Stimulated activated CD8-positive, alpha-beta memory T cell treated with anti-CD3 and anti-CD28 coated beads, Interleukin-15, amount 100 ng/mL, for 24 hours (primary cell): ENCODE measurements at places on chromosomes 3 and 15.

DNA sequence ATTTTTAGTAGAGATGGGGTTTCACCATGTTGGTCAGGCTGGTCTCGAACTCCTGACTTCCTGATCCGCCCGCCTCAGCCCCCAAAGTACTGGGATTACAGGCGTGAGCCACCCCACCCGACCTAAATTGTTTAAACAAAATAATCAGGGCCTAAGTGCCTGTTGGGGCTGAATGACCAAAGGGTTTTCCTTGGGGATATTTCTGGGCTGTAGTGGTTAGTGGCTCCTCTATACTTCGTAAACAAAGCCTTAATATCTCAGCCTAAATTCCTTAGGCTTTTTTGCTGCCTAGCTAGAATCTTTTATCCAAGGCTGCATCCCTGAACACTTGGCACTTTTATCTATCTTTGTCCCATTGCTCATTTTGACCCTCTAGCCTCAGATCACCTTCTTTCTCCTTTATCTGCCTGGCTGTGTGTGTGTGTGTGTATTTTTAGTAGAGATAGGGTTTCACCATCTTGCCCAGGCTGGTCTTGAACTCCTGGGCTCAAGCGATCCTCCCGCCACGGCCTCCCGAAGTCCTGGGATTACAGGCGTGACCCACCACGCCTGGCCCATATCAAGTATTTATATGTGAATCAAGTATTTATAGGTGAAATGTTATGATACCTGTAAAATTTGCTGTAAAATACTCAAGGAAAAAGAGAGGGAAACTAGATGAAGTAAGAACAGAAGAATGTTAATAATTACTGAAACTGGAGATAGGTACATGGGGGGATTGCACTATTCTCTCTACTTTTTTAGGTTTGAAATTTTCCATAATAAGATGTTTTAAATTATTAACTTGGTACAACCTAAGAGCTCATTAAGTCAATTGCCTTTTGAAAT is 1.8 kb downstream of the NUSAP1 start:
- DNase-seq: no peak

GRCh38 chr3:72270072-72270681 is 485.2 kb upstream of the PROK2 start:
- DNase-seq: no peak

GRCh38 chr3:84442533-84442932 is 516.3 kb upstream of the CADM2 start:
- DNase-seq: no peak

- no peak for DNase-seq
Measured at GRCh38 chr3:164533275-164533674, 545.0 kb downstream of the SI start.

GRCh38 chr15:73540161-73540560 is 93.0 kb downstream of the NPTN start:
- DNase-seq: no peak

DNA sequence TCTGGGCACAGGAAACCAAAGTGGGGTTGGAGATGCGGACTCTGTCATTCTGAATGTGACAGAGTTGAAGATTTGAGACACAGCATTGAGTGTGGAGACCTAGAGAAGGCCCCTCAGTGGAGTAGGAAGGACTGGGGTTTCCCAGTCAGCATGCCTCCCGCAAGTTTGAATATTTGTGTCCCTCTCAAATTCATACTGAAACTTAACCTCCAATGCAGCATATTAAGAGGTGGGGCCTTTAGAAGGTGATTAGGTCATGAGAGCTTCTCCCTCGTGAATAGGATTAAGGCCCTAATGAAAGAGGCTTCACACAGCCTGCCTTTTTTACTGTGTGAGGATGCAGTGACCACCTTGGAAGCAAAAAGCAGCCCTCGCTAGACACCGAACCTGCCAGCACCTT is 8.0 kb downstream of the HDDC3 start:
- DNase-seq: no peak

DNA sequence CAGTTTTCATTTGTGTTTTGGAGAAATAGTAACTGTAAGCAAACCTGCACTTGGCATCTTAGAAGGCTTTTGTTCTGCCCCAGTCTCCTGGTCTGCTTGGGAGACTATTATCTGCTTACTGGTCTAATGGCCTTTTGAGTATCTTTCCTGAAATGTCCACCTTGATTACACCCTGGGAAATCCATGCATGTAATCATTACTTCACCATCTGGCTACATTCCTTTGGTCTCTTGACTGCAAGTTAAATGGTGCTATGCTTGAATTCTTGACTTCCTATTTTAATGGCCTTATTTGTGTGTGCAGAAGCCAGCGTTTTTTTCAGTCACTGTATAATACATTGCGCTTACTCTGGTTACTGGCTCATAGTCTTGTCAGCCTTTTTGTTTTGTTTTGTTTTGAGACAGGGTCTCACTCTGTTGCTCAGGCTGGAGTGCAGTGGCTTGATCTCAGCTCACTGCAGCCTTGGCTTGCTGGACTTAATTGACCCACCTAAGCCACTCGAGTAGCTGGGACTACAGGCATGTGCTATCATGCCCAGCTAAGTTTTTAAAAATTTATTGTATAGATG is 30.0 kb downstream of the CHD2 start:
- DNase-seq: no peak

DNA sequence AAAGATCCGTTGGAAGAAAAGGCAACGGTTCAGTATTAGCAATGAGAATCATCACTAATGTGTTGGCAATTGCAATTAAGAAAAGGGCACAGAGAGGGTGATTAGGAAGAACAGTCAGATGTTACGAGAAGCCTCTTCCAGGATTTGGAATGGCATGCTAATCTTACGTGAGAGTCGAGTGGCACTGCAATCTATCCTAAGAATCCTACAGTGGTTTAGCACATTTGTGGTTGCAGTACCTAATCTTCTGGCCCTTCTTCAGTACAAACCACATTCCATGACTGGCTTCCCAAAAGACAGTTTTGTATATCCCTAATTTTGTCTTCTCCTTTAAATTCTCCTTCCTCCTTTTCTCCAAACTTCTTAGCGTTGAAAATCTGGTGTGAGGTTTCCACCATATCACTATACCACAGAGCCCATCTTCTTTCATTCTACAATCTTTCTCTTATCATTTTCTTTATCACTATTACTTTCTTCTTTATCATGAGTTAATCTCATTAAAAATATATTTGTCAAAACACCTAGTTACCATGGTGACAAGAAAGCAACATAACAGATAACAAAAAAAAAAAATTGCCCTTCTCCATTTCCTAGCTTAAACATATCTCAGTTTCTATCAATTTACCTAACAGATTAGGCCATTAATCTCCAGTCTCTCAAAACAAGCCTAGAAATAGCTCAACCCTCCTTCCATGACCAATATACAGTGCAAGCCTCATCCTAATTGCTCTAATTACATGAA is 60.1 kb downstream of the IGSF11 start:
- no peak for DNase-seq

DNA sequence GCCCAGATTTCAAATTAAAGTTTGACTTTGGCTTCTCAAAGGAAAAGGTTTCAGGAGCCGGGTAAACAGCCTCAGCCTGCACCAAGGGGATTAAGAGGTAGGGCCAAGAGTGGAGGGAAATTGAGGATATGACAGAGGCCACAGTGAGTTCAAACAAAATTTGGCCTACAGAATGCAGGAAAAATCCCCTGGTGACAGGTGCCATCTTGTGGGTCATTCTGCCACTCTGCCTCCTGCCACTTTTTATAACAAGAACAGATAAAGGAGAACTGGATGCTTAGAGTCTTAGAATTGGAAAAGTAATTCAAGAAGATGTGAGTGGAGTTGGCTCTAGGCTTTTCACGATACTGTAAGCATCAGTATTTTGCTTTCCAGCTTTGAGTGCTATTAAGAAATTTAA is 253.2 kb downstream of the NR2F2 start:
- DNase-seq: no peak

GRCh38 chr3:122247825-122248185 is 64.3 kb downstream of the CASR start:
- DNase-seq: no peak

DNA sequence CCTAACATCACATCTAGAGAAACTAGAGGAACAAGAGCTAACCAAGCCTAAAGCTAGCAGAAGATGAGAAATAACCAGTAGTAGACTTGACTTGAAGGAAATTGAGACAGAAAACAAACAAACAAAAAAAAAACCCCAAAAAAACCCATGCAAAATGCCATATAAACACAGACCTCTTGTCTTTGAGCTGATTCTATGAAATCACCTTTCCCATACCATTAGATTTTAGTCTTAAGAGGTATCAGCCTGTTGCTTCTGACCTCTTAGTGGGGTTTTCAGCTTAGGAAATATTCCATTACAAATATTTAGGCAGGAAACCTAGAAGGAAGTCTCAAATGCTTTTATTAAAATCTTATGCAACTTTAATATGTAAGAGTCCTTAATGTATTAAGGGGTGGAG is 23.9 kb upstream of the ST3GAL6 start:
- no peak for DNase-seq

- DNase-seq: no peak
Measured at GRCh38 chr3:89043406-89043932, 64.0 kb upstream of the EPHA3 start.

DNA sequence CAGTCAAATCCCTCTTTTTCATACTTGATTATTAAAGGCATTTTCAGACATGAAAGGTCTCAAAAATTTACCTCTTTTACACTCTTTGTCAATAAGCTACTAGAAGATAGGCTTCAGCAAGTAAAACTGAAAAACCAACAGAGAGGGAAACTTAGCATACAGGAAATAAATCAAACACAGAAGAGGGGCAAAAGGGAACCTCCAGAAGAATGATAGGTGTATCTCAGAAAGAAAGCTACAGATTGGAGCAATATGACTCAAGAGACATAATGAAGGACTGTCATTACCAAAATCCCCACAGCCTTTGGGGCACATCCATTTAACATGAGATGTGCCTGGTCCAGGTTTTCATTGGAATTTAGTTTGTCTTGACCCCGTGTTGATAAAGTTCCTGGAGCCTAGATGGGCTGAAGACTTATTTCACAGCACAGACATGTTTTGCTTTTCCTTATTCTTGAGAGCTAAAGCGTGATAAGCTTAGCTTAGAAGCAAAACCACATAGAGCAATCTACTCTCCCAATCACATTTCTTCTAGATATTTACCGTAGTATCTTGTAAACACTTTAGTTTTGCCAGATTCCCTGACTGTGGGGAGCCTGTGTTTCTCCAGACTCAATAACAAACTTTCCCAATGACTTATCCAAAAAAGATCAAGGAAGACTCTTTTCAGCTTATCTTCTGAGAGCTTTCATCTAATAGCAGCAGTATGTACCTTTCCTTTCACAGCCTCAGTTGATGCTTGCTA is 11.7 kb downstream of the LRRFIP2 start:
- DNase-seq: no peak

DNA sequence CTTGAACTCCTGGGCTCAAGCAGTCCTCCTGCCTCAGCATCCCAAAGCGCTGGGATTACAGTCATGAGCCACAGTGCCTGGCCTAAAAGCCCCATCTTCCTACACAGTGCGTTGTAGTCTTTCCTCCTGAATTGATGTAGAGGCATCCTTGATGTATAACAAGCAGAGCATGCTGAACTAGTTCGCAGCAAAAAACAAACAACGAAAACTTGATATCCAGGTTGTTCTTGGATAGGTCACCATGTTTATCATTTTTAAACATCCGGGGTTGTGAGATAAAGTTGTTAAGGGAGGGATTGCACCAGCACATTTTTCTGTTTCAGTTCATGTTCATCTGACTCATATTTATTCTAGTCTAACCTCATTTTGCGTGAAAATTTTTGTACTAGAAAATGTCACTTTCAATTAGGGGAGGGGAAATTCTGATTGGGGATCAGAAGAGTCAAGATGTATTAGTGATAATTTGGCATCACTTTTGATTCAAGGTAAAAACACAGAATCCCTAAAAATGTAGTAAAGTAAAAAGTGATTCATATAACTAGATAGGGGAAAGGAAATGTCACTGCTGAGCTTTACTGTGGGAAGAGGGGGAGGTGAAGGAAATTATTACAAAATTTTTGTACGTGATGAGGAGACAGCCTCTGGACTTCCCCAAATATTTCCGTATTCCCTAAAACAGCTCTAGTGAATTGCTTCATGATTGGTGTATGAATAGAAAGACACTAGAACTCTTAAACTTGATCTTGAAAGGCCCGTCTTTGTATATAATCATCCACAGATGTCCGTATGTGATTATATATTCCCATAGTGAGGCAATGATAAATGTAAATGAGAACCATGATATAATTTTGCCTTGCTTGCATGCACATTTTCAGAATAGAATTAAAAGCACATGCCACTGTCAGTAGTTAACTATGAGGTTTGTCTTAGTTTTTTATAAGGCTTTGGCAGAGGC is 22.9 kb downstream of the RAB8B start:
- no peak for DNase-seq
